Psoas muscle (tissue), 8 donors: ENCODE measurements at places on chromosomes 5 and 9.

DNA sequence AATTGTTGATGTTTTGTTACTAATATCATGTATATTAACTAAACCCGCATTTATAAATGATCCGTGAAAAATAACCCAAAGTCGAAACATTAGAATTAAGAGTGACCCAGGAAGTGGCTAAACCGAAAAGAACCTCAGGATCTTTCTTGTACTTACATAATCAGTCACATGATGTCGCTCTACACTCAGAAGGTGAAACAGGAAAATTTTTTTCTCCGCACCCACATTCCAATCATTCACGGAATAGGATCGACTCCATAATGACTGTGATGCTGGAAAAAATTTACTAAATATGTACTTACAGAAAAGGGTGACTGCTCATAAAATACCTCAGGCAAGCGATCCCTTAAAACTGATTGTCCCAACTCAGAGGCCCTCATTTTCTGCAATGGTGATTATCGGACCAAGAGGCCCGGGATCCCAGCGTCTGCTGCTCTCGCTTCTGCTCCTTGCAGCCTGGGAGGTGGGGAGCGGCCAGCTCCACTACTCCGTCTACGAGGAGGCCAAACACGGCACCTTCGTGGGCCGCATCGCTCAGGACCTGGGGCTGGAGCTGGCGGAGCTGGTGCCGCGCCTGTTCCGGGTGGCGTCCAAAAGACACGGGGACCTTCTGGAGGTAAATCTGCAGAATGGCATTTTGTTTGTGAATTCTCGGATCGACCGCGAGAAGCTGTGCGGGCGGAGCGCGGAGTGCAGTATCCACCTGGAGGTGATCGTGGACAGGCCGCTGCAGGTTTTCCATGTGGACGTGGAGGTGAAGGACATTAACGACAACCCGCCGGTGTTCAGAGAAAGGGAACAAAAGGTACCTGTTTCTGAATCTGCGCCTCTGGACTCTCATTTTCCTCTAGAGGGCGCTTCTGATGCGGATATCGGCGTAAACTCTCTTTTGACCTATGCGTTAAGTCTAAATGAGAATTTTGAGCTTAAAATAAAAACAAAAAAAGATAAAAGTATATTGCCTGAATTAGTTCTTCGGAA, at the start of gene PCDHA12:
Gene PCDHA12 (plus strand): TSS at position 224 of the 981 bp plus-strand sequence. CDS start 165 bp downstream, at position 389.
- DNase-seq: no peak

- no peak for DNase-seq
Measured at GRCh38 chr9:108674766-108675530, 180.8 kb downstream of the ACTL7B start.

GRCh38 chr5:75040973-75041372, 11.4 kb downstream of the GCNT4 start:
- DNase-seq: no peak

GRCh38 chr5:133779828-133780475, 167.6 kb upstream of the FSTL4 start:
- DNase-seq: no peak

- no peak for DNase-seq
Measured at GRCh38 chr5:134079748-134080581, 34.5 kb upstream of the TCF7 start.

GRCh38 chr5:35815089-35815936, 41.4 kb upstream of the IL7R start:
- no peak for DNase-seq

GRCh38 chr5:32057187-32058096, 116.7 kb downstream of the GOLPH3 start:
- DNase-seq: no peak

GRCh38 chr9:69961843-69962242, 81.8 kb upstream of the MAMDC2 start:
- no peak for DNase-seq

DNA sequence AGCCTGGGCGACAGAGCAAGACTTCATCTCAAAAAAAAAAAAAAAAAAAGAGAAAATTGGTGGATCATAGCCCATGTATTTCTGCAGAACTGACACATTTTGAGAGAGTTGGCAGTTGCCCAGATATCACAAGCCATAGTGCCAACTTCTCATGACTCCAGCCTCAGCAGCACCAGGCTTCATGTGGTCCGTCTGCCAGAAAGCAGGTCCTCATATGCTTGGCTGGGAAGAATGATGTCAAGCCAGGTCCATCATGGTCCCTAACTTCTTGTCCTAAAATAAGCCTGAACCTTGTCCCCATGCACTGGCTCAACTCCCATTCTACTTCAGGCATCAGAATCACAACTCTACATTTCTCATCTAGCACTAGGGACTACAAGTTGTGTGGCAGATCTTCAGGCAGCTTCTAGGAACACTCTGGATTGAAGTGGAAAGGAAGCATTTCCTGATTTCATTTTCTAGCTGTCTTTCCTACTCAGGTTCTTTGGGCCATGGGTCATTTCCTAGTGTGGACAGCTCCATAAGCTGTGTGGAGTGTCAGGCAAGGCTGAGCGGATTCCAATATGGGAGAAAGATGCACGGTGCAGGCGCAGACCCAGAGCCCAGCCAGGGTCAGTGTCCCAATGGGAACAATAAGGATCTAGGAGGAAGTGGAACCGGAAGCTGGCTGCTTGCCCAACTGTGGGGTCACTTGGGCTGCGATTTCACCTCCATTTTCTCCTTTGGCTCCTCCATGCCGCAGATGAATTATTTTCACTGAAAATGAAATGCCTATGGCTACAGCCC, 90.1 kb downstream of the LMNB1 start:
- no peak for DNase-seq

- no peak for DNase-seq
Measured at GRCh38 chr5:32136342-32136741, 37.8 kb downstream of the GOLPH3 start.

DNA sequence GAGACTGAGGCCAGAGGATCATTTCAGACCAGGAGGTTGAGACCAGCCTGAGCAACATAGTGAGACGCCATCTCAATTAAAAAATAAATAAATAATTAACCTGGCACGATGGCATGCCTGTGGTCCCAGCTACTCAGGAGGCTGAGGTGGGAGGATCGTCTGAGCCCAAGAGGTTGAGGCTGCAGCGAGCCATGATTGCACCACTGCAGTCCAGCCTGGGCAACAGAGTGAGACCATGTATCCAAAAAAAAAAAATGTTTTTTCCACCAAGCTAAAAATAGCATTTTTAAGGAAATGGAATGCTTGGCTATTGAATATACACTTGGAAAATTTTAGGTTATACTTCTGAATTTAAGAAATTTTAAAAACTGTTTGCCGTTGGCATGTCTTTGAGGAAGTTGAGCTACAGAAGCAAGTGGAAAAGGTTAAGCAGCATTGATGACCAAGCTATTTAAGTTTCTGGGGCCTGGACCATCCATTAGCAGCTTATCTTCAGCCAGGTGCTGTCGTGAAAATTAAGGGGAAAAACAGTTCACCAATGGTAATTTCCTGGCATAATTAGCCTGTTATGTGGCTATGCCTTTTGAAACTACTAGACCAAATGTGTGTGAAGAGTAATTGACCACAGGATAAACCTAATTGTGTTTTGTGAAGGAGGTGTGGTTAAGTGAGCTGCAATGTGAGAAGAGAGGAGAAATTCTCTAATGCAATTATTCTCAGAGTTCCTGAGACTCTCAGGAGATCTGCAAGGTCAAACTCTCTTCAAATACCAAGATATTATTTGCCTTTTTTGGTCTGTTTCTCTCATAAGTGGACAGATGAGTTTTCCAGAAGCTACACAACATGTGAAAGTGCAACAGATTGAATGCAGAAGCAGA, 21.0 kb downstream of the F2R start:
- DNase-seq: no peak

- no peak for DNase-seq
Measured at GRCh38 chr5:109645707-109646192, 44.0 kb upstream of the MAN2A1 start.
